ENCODE measurements at places on chromosomes 4 and X.

DNA sequence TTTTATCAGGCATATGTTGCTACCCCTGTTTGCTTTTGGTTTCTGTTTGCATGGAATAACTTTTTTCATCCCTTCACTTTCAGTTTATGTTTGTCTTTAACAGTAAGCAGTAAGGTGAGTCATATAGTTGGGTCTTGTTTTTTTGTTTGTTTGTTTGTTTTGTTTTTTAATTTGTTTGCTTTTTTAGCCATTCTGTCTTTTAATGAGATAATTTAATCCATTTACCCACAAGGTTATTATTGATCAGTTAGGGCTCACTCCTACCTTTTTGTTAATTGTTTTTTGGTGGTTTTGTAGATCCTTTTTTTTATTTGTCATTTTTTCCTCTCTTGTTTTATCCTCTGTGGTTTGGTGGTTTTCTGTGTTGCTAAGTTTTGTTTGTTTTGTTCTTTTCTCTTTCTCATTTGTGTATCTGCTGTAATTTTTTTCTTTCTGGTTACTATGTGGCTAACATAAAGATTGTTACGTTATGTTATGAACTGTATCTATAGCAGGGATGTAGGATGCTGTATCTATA lies 379.5 kb upstream of the MAD2L1 start:
- DNase-seq = no peak

GRCh38 chr4:11843340-11843739 lies 414.6 kb upstream of the HS3ST1 start:
- DNase-seq = no peak

GRCh38 chrX:123779908-123780396 lies 47.1 kb upstream of the THOC2 start:
- DNase-seq = no peak

GRCh38 chr4:138727731-138728130 lies 287.9 kb upstream of the NOCT start:
- DNase-seq = no peak

DNA sequence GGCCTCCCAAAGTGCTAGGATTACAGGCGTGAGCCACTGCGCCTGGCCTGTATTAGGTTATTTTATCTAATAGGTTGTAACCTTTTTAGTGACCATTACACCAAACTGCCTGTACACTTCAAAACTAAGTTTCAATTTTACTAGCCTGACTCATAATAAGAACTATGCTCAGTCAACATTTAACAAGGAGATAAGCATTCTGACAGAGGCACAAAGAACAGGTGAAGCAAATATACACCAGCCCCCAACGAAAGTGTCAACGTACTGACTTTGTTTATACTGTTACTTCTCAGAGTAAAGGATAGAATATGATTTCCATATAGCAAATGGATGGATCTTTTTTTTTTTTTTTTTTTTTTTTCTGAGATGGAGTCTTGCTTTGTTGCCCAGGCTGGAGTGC lies 62.8 kb downstream of the SHISA3 start:
- DNase-seq = no peak

DNA sequence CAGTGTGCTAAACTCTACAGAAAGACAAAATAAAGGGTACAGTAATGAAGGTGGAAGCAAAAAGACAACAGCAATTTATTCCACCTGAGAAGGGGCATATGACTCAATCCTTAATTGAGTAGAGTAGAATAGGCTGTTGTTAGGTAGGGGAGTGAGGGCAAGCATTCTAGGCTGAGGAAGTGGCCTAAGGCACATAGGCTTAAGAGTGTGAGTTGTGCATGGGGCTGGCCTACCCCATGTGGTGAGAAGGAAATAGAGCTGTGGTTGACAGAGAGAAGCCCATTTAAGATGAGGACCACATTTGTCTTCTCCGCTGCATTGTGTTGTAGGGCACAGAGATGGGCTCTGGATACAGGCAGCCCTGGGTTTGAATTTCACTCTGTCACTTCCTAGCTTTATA lies 3.4 kb upstream of the ZCCHC18 start:
- no peak for DNase-seq

DNA sequence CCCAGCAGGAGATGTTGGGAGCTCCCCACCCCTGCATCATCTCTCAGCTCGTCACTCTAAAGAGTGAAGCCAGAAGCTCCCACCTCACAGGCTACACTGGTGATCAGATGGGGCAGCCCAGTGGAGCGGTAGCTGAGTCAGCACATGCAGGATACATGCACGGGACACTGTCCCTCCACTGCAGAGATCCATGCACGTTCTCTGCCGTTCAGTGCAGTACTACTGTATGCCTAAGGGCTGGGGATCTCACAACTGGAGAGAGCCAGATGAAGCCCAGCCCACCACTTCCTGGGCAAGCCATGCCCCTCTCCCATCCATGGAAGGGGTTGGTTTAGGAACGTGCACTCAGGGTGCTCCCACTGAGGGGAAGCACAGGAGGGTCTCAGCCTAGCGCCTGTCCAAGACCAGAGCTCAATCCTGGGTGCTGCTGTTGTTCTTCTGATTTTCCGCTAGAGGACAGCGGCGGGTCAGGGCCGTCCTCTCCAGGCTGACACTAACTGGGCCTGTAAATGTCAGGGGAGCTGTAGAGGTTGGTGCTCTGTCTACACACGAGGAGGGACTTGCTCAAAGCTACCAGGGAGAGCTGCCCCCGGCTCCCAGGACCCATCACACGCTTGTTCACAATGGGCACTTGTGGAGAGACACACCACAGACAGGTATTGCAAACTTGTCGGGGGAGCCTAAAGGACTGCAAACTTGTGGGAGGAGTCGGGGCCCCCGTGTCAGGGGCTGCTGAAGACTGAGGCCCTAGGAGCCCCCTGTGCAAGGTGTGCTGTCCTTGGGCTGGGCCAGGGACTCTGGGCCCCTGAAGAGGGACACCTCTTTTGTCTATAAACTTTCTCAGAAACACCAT lies 18.2 kb upstream of the ABLIM2 start:
- DNase-seq = peak; percentile 70

- no peak for DNase-seq
These were observed 91.7 kb upstream of the PHOX2B start for GRCh38 chr4:41839916-41840854.

- DNase-seq = no peak
These were observed 80.0 kb downstream of the ALPK1 start for GRCh38 chr4:112377171-112377570.

- peak; percentile 37 for DNase-seq
These were observed 55.9 kb upstream of the IL15 start for GRCh38 chr4:141580523-141580922.

- DNase-seq = no peak
These were observed 137.1 kb downstream of the AMELX start for GRCh38 chrX:11430271-11430670.

DNA sequence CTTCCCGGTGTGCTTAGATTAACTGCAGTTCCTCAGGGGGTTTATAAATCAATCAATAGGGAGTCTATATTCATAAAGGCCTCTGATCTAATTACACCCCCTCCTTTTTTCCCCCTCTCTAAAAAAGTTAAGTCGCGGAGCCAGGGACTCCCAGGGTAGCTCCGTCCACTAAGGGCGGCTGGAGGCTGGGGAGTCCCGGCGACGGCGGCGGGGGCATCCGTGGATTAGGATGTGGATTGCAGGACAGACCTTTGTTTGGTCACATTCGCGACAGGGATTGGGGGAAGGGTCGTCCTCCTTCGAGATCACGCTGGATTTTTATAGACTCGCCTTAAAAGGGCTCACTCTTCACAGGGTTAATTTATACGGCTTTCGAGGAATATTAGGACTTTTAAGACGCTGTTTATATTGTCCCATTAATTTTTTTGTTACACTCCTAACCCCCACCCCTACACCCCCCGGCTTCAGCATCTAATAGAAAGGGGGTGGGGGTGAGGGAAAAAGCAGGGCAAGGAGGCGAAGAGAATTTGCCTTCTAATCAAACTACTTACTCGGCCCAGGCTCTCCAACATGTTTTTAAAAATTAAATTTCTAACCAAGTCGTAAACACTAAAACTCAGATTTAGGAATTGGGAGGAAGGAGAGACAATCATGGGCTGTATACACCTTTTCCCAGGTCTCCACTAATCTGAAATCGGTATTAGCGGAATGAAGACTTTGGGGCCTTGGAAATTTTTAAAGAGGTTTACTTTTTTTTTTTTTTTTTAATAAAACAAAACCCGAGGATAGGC lies 8.5 kb downstream of the PITX2 start:
- no peak for DNase-seq

Data from EH (cell line).